Hematopoietic multipotent progenitor cell treated with erythropoietin and hydrocortisone succinate and interleukin-3 and kit ligand, for 8 days (in vitro differentiated cells): ENCODE measurements at places on chromosomes 5 and 9.
A peak's percentile ranks its signal among the peaks of the same experiment; 100 is the strongest.

DNA sequence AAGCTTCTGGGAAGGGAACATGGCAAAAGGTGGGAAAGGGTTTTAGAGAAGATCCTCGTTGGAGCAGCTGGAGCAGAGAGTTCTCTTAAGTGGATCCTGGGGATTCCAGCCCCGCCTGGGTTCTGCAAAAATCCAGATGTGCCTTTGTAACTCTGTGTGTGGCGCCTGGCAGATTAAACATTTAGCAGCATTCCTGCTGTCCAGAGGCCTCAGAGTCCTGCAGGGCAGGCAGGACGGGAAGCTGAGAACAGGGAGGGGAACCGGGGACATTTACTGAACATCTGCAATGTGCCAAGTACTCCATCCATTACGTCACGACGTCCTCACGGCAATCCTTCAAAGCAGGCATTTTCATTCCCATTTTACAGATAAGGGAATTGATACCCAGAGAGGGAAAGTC is 6.0 kb downstream of the EIF4E1B start:
- no peak for DNase-seq

DNA sequence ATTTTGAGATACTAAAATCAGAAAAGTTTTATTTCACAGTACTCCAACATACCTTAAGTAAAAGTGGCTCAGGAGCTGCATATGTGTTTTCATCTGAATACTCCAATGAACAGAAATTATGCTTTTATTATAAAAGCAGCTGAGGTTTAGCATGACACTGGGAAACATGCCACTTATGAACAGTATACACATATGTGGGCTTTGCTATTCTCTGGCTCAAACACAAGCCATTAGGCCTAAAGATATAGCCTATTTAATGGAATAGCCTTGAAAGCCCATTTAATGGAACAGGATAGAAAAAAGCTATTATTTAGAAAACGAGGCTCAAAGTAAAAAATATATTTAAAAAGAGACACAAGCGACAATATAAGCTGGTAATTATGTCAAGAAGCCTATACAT is 74.1 kb downstream of the SLC38A9 start:
- DNase-seq: no peak

DNA sequence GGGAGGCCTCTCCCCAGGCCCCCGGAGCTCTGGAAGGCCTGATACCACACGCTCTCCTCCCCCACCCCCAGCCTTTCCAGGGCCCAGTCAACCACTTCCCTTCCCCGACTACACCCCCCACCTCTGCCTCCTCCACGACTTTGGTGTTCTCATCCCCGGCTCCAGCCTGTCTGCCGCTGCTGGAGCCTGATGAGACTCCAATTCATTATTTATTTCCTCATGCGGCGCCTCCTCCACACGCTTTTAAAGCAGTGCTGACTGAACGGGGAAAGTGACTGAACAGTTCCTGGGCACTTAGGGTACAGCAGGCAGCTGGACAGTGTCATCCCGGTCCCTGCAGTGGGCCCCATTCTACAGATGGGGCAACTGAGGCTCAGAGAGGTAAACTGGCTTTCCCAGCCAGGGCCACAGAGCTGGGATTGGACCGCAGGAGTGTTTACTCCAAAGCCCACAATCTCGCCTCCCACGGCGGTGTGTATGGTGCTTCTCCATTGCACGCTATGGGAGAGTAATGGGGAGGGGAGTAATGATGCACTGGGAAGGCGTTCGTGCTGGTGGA is 15.9 kb upstream of the RPL26L1 start:
- no peak for DNase-seq

DNA sequence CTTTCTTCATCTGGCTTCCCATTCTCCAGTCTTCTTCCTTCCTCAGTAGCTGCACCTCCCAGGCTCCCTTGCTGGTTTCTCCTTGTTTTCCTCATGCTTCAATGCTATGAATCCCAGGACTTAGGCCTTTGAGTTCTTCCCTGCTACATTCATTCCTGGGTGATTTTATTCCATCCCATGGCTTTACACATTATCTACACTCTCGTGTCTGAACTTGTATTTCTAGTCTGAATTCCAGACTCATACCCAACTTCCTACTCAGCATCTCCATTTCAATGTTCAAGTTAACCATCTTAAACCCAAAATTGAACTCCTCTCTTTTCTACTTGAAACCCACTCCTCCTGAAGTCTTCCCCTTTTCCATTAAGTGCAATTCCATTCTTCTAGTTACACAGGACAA is 20.0 kb downstream of the SLC24A2 start:
- no peak for DNase-seq

GRCh38 chr5:124040799-124041198 is 528.8 kb downstream of the CSNK1G3 start:
- no peak for DNase-seq

DNA sequence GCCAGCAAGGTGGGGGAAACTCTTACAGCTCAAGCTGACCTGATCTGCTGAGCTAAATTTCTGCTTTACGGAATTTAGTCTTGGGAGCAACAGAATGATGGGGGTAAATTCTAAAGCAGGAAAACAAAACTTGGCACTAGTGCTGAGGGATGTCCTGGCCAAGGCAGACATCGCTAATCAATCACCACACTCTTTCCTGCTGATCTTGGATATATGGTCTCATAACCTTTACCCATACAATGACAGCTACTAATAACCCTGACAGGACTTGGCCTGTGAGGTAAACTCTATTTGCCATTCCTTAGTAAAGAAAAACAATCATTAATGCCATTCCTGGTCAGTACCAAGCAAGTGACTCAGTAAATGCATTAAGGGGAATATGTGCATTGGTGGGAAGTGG is 51.5 kb downstream of the PPARGC1B start:
- no peak for DNase-seq

DNA sequence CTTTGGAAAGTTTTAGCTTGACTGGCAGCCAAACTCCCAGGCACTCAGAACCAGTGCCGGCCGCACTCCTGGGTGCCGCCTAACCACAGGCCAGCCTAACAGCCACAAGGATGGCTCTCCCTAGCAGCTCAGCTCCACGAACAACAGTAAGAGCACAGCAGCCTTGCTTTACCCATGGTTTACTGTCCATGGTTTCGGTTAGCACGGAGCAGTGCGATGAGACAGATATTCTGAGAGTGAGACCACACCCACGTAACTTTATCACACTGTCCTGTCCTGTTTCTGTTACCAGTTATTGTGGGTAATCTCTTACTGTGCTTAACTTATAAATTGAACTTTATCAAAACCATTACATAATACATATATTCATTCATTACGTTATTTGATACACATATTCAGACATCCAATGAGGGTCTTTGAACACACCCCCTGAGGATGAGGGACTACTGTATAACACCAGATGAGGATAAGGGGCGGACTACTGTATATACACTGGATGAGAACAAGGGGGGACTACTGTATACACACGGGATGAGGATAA is 12.4 kb downstream of the CLPTM1L start:
- DNase-seq: peak; percentile 94

GRCh38 chr5:83357621-83358231 is 113.8 kb upstream of the VCAN start:
- DNase-seq: no peak

DNA sequence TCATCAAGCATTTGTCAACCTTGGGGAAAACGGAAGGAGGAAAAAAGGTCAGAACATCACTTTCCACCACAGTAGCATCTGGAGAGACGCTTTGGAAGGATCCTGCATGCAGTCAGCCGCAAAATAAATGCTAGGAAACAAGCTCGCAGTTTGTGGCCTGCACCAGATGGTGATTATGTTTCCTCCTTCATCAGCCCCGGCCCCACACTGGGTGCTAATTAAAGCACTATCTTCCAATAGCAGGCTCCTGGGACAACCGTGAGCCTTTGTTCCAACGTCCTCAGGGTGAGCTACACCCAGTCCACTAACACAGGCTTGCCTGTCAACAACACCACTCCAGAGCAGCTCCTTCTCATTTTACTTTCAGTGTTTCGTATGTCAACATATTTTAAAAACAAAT is 64.0 kb downstream of the RNF130 start:
- peak; percentile 96 for DNase-seq

- no peak for DNase-seq
Measured at GRCh38 chr9:116653348-116654058, 33.6 kb upstream of the TRIM32 start.

DNA sequence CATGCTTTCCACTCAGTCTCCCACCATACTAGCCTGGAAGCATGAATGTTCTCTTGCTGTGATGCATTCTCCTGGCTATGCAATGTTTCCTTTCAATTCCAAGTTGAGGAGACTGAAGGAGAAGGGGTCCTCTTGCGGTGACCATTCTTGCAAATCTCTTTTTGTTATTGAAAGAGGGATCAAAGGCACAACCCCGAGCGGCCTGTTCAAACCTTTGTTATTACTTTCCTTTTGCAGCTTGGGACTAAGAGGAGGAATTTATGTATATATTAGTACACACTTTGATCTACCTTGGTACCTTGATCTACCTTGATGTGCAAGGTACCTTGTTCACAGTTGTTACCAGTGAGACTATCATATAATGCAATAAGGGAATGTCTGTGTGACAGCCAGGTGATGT is 147.3 kb downstream of the KCTD16 start:
- no peak for DNase-seq

DNA sequence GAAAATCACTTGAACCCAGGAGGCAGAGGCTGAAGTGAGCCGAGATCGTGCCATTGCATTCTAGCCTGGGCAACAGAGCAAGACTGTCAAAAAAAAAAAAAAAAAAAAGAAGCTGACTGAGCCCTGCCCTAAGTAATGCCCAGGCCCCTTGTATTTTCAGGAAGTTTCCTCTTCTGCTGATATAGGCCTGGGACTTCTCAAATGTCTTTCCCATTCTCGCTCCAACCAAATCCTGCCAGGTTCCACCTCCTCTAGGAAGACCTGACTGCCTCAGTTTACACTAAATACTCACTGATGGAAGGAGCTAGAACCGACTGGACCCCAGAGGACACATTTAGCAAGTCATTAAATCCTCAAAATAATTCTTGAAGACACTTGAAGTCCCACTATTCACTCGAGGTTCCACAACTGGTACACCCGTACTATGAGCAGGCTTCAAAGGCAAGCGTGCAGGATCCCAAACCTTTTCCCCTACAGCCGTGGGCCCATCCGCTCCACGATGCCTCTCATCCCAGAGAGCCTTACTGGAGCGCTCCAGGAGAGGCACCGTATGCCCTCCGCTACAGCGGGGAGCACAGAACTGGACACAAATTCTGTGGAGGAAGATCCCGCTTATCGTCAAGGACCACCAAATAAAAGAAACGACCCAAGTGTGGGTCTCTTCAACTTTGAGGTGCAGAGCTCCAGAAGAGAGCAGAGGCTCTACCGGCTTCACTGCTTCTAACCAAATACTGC is 676 bp downstream of the NOL6 start:
- DNase-seq: no peak
